ENCODE measurements at places on chromosomes 7 and 10.

DNA sequence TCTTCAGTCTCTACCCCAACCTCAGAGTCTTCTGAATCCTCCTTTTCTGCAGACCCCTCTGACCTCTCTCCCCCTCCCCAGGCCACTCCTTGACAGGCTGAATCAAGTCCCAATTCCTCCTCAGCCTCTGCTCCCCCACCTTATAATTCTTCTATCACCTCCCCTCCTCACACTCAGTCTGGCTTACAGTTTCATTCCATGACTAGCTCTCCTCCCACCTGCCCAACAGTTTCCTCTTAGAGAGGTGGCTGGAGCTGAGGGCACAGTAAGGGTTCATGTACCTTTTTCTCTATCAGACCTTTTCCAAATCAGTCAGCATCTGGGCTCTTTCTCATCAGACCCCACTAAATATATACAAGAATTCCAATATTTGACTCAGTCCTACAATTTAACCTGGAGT lies 14.6 kb upstream of the LRRC61 start:
- no peak for DNase-seq

- no peak for DNase-seq
These were observed 594 bp downstream of the ZNF503 start for GRCh38 chr10:75400771-75401568.

GRCh38 chr7:137992550-137993394 lies 9.1 kb downstream of the CREB3L2 start:
- DNase-seq, result no peak

- no peak for DNase-seq
These were observed 216.9 kb downstream of the POLR1F start for GRCh38 chr7:19491821-19492452.

DNA sequence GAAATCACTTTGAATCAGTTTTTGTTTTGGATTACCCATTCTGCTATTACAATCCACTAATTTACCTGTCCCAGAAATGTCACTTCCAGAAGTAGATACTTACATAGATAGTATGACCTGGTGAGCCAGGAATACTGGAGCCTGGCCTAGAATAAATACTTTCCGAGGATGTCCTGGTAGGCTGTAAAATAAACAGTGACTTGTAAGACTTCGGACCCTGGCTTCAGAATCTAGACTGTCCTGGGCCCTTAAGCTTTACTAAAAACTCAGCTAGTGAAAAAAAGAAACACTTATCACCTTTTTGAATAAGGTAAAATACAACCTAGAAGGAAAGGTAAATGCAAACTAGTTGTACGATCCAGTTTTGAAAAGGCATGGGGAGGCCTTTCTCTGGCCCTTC lies 69.5 kb upstream of the AFAP1L2 start:
- DNase-seq, result no peak

DNA sequence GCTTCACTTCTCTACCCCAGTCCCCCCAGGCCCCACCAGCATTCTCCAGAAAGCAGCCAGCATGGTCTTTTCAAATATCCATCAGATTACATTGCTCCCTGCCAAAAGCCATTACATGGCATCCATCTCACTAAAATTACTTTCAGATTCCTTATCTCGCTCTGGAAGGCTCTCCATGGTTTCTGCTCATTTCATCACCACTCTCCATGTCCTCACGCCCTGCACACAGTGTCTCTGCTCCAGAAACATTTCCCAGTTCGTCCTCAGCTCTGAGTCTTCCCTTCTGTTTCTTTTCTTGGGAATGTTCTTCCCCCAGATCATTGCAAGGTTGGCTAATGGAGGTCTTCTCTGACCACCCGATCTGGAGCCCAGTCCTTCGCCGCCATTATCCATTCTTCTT lies 499.1 kb downstream of the KCNMA1 start:
- no peak for DNase-seq

DNA sequence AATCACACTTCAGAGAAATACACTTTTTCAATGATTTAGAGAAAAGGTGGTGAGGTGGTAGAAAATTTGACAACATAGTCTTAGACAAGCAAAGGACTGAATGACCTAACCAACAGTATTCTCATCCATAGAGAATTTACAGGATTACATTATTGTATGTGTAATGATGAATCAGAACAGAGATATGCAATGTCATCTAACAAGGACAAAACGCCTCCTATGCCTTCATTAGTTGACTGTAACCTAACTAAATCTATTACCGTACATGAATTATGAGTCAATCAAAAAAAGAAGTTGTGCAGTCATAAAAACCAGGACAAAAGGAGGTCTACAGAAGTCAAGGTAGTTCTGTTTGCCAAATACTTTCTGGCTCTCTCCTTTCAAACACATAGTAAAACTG lies 66.5 kb downstream of the RAB11FIP2 start:
- no peak for DNase-seq

DNA sequence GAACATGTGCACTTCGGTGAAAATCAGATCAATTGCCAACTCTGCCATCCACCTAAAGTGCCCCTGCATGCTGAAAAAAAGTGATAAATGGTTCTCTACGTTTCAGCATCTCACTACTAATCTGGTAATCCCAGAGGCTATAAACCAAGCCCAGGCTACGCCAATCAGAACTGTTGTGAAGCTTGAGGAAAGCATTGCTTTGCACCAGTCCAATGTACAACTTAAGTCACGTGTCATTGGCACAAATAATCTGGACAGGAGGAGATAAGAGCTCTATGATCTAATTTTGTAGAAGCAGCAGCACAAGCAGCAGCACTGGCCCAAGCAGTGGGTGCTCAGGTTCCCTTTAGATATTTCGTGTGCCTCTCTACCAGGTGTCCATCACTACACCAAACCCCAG lies 4.4 kb upstream of the EGR2 start:
- DNase-seq, result no peak

- DNase-seq, result no peak
These were observed 45.4 kb upstream of the MBL2 start for GRCh38 chr10:52818019-52818418.

DNA sequence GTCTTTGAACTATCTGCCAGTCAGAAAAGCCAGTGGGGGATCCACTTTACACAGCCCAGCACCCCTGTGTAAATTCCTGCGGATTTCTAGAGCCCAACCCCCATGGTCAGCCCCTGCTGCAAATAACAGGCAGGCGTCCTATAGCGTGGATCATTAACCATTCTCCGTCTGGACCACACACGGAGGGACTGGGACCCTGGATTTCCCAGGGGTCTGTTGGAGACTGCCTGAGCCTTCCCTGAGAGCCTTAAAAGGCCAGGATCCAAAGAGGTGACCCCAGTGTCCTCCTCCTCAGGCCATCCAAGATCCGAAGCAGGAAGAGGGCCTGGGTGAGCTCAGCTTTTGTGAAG lies 11.2 kb upstream of the GRID1 start:
- DNase-seq, result no peak

GRCh38 chr10:132104471-132105301 lies 38.9 kb downstream of the JAKMIP3 start:
- DNase-seq, result no peak

- no peak for DNase-seq
These were observed 65.0 kb downstream of the DNAJC12 start for GRCh38 chr10:67772894-67773511.

DNA sequence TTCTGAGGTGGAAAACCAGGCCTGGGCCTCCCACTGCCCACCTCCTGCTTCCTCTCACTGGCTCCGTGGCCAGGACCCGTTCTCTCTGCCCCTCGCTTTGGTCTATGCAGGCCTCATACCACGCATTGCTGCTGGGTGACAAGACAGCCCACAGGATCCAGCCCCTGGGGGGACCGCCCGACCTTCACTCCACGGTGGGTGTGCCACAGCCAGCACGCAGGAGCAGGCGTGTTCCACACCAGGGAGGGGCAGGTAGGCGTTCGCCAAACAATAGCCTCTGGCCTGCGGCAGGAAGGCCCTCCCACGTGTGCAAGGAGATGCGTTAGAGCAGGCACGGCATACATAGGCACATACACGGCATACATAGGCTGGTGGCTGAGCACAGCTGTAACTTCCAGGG lies 233.4 kb downstream of the WDR37 start:
- no peak for DNase-seq

- no peak for DNase-seq
These were observed 146.5 kb downstream of the SEC23IP start for GRCh38 chr10:120039046-120039445.

DNA sequence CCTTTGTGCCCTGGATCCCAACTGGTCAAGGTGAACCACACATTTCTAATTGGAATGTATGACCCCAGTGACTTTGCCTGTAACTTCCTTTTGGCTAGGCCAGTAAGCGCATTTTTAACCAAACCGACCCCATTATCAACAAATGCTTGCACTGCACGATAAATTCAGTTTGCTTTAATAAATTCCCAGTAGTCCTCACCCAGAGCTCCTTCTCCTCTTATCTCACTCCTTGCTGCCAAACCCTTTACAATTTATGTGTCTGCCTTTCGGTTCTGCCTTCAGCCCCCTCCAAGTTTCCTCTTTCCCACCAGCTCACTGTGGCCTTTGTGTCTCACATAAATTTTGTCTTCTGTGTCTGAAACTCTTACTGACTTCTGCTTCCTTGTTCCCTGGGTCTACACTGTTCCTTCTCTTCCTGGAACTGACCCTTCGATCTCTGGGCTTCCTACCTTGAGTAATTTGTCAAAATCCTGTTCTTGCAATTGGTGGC lies 59.0 kb downstream of the TBXAS1 start:
- no peak for DNase-seq

- no peak for DNase-seq
These were observed 25.2 kb downstream of the IRF5 start for GRCh38 chr7:128962899-128963298.

DNA sequence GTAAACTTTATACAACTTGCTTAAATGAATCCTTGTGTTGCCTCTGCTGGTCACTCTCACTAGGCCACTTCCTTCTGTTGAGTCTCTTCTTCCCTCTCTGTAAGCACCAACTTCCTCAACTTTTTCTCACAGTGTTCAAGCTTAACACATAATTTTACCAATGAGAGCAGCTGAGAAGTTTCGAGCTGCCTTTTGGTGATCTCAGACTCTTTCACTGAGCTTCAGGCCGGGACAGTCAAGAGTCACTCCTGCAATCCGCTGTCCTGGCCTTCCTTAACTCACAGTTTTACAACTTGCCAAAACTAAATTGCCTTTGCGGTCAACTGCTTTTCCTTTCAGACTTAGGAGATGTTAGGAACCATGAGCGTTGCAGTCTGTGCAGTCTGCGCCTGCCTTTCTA lies 47.4 kb downstream of the PRPF18 start:
- DNase-seq, result no peak

- DNase-seq, result no peak
These were observed 554.0 kb downstream of the ARL4A start for GRCh38 chr7:13241416-13241815.

DNA sequence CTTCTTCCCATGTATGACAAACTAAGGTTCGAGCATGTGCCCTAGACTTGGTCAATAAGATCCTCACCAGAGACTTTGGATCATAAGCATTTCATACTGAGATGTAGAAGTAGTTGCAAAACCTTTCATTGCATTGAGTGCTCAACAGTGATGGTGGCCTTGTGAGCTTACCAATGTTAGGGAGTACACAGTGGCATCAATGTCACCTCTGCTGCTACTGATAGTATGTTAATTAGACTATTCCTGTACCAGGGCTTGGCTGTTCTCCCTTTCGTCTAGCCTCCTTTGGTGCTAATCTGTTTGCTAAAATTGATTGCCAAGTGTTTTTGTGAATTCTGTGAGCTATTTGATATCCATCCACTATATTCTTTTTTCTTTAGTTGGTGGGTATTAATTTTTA lies 264.5 kb upstream of the SEMA3C start:
- DNase-seq, result no peak

- no peak for DNase-seq
These were observed 432.2 kb downstream of the KIF20B start for GRCh38 chr10:90133606-90134005.

- DNase-seq, result no peak
These were observed 46.4 kb upstream of the RSBN1L start for GRCh38 chr7:77649716-77650349.

DNA sequence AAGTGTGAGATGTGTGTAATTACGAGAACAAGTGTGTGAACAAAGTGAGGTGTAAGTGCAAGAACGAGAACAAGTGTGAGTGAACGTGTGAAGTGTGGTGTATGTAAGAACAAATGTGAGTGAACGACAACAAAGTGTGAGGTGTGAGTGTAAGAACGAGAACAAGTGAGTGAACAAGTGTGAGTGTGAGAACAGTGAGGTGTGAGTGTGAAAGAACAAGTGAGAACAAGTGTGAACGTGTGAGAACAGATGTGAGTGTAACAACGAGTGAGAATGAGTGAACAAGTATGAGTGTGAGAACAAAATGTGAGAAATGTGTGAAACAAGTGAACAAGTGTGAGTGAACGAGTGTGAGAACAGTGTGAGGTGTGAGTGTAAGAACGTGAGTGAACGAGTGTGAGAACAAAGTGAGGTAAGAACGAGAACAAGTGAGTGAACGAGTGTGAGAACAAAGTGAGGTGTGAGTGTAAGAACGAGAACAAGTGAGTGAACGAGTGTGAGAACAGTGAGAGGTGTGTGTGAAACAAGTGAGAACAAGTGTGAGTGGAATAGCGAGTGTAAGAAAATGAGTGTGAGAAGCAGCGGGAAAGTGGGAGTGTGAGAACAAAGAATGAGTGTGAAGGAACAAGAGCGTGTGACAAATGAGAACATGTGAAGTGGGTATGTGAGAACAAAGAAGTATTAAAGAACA lies 47.2 kb downstream of the ESYT2 start:
- no peak for DNase-seq

DNA sequence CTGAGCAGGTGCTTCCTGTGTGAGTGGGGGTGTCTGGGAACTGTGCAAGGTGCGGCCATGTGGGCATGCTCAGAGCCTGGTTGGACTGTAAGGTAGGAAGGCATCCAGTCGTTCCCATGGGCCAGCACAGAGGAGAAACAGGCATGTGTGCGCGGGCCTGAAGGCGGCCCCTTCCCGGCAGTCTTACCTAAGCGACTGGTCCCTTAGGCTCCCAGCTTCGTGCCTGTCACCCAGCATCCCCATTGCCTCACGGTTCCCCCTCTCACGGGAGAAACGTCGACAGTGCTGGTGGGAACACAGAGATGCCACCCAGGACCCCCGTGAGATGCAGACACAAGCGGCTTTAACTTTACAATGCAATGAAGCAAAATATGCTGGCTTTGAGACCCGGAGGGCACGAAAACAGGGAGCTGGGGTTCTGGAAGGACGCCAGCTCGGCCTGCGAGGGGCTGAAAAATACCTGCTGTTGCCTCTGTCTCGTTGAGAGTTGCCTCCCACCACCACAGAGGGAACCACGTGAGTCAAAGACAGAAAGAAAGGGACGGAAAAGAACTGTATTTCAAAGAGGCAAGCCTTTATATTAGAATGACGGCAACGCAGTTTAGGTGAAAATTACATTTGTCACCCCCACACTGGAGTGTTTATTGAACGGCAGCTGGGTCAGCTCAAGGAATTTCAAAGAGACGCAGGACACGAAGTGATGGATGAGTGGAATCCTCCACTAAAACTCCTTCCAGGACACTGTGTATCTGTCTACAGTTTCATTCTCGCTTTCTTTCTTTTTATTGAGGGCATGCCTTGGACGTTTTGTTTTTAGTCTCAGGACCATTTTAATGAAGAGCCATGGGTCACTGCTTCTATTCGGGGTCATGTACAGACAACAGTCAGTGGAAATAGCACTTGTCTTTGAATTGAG lies 128.4 kb downstream of the DNAJB6 start:
- no peak for DNase-seq

DNA sequence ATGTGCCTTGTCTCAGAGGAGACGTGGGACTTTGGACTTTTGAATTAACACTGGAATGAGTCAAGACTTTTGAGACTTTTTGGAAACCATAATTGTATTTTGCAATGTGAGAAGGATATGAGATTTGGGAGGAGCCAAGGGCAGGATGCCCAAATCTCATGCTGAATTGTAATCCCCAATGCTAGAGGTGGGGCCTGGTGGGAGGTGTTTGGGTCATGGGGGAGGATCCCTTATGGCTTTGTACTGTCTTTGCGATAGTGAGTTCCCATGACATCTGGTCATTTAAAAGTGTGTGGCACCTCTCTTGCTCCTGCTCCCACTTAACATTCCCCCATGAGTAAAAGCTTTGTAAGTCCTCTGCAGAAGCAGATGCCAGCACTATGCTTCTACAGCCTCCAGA lies 39.2 kb downstream of the DNAJC9 start:
- no peak for DNase-seq
